ENCODE measurements at places on chromosomes 3 and 15.

DNA sequence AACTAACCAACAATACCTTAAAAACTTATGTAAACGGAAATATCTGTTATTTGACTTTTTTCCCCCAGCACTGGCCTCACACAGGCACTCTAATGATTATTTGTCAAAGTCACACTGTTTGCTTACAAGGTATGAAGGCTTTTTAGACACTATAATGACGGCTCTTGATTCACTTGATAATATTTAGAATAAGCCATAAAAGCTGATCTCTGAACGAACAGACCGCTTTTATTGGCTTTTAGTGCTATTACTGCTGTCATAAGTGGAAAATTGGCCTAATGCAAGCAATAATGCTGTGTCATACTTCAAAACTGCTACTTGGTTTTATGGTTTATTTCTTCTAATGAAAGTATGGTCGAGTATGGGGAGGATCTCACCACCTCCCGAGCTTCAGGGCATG lies 35.1 kb downstream of the MDFIC2 start:
- no peak for DNase-seq

DNA sequence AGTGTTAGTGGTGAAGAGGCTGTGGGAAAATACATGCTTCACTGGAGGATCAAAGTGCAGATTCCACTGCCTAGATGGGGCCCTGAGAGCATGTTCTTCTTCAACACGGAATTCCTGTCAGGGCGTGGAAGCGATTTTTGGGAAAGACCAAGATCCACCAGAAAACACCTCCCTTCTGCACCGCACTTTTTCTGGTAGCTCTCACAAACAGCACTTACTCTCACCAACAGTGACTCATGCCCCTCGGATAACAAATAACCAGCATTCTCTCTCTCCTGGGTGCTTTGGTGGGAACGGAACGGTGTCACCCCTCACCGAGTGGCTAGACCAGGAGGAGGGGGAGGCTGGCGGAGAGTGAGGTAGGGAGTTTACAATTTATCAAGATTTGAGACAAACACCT lies 40.1 kb downstream of the ADAMTSL3 start:
- peak; percentile 53 for DNase-seq

DNA sequence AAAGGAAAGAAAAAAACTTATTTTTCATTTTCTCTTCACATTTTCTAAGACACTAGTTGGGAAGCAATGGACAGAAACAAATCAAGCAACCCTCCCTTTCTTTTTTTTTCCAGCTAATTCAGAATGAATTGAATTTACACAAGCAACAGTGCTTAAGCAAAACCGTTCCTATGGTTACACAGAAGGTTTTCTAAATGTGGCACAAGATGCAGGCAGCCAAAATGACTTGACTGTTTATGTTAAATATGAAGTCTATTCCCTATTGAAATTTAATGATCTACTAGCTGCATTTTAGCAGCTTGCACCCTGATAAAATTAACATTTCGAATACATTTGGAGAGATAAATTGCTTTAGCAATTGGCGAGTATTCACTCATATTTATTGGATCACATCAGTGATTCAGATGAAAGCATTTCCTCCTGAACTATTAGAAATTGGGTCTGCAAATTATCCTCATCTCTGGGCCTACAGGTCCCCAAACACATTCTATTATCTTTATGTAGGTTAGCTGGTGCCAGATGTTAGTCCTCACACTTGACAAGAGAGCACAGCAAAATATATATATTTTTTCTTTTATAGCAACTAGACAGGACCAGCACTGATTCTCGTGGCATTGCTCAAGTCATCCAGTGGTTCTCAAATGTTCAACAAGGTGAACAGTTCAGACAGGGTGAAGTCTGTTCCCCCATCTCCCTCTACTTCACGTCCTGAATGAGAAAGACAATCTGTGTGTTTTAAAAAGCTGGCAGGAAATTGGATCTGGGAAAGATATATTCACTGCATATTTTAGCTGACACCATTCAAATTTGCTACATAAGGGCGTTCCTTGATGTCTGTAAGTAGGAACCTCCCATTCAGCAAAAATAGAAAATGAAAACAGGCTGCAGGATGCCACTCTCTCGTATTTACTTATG lies 463.6 kb upstream of the KCNMB2 start:
- no peak for DNase-seq

DNA sequence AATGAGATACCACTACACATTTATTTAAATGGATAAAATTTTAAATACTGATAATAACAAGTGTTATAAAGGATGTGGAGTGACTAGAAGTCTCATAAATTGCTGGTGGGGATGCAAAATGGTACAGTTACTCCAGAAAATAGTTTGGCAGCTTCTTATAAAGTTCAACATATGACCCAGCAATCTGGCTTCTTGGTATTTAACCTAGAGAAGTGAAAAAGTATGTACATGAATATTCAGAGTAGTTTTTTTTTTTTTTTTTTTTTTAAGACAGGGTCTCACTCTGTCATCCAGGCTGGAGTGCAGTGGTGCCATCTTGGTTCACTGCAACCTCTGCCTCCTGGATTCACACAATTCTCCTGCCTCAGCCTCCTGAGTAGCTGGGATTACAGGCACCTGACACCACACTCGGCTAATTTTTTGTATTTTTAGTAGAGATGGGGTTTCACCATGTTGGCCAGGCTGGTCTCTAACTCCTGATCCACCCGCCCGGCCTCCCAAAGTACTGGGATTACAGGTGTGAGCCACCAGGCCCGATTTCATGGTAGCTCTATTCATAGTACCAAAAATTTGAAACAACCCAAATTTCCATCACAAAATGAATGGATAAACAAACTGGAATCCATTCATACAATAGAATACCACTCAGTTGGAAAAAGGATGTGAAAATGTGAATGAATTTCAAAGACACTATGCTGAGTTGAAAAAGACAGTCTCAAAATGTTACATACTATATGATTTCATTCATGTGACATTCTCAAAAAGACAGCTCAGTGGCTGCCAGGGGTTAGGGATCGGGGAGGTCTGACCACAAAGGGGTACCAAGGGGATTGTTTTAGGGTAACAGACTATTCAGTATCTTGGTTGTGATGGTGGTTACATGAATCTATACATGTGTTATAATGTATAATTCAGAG lies 14.4 kb downstream of the RRP9 start:
- no peak for DNase-seq

- no peak for DNase-seq
These were observed at the start of gene SLC12A8 for GRCh38 chr3:125212509-125213363. Gene SLC12A8 (minus strand): TSS chr3:125212748. CDS start chr3:125211349, 1,399 bp downstream.

GRCh38 chr3:144429719-144430121 lies 458.1 kb downstream of the DIPK2A start:
- DNase-seq: peak; percentile 7

GRCh38 chr15:59051873-59052861 lies 52.8 kb upstream of the CCNB2 start:
- no peak for DNase-seq

DNA sequence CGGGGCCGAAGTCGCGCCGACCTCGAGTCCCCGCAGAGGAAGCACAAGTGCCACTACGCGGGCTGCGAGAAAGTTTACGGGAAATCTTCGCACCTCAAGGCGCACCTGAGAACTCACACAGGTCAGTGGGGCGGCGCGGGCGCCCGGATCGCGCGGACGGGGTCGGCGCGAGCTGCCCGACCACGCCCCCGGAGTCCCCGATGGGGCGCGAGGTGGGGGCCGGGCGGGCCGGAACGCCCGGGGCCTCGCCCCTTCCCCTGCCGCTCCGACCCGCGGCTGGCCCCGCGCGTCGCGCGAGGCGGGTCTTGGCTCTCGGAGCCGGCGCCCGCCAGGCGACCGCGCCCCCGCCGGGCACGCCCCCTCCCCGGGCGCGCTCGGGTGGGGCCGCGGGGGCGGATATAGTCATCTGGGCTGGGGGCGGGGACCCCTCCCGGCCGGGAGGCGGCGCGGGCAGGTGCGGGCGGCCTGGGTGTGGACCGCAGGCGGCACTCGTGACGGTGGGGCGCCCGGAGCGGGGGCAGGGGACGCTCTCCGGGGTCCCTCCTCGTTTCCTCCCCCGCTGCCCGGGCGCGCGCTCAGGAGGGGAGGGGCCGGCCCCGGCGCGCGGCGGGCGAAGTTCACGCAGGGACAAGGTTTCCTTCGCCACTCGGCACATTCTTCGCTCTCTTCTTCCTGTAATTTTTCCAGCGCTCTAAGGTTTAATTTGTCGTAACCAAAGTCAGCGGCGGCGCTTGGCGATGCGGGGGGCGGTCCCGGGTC lies 1.2 kb downstream of the KLF13 start:
- peak; percentile 28 for DNase-seq

DNA sequence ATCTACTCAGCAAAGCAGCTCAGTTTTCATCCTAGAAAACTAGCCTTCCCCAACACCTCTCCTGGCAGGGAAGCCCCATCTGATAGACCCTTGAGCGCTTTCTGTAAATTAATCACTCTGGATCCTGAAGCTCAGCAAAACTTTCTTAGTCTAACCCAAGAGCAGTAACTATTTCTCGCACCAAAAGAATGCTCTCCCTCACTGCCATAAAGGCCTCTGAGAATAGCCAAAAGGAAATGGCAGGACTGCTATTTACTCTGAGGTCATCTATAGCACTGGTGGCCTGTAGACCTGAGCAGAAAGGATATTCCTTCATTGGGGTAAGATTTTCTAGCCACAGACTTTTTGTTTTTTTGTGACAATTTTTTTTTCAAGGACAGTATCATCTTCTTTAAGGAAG lies 345.8 kb upstream of the ADAMTS9 start:
- DNase-seq: no peak

GRCh38 chr3:78809966-78810365 lies 957.8 kb downstream of the ROBO1 start:
- peak; percentile 60 for DNase-seq

GRCh38 chr3:51445544-51446280 lies 54.1 kb downstream of the DCAF1 start:
- DNase-seq: no peak

DNA sequence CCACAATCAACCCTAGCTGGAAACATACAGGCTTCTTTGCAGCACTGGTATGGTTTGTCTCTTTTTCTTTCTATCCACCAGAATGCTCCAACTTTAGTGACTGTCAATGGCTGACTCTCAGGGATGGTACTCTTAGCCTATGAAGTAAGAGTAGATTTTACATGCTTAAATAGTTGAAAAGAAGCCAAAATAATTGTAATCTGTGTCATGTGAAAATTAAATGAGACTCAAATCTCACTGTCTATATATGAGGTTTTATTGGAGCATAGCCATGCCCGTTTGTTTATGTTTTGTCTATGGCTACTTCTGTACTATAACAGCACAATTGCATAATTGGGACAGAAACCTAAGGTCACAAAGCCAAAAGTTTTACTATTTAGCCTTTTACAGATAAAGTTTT lies 29.1 kb upstream of the PDZRN3 start:
- peak; percentile 9 for DNase-seq

GRCh38 chr3:132457286-132457685 lies 40.0 kb downstream of the DNAJC13 start:
- DNase-seq: no peak

- no peak for DNase-seq
These were observed 112.8 kb upstream of the CGNL1 start for GRCh38 chr15:57263520-57263919.

DNA sequence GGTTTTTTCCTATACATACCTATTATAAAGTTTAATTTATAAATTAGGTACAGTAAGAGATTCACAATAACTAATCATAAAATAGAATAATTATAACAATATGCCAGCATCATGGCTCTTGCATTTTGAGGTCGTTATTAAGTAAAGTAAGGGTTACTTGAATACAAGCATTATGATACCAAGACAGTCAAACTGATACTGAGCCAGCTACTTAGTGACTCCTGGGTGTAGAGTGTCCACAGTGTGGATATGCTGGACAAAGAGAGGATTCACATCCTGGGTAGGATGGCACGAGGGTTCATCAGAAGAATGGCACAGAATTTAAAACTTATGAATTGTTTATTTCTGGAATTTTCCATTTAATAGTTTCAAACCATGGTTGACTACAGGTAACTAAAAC lies 157.2 kb upstream of the IL12A start:
- DNase-seq: no peak

DNA sequence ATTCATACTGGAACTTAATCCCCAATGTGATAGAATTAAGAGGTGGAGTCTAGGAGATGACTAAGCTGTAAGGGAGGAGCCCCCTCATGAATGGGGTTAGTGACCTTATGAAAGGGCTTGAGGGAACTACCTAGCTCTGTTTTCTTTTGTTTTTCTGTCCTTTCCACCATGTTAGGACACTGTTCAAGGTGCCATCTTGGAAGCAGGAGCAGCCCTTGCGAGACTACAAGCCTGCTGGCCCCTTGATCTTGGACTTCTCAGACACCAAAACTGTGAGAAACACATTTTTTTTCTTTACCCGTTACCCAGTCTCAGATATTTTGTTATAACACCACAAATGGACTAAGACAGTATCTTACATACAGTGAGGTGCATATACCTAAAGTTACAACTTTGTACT lies 26.5 kb downstream of the GOLGA6A start:
- no peak for DNase-seq

- DNase-seq: peak; percentile 22
These were observed 56.7 kb upstream of the DGKG start for GRCh38 chr3:186418671-186419145.

DNA sequence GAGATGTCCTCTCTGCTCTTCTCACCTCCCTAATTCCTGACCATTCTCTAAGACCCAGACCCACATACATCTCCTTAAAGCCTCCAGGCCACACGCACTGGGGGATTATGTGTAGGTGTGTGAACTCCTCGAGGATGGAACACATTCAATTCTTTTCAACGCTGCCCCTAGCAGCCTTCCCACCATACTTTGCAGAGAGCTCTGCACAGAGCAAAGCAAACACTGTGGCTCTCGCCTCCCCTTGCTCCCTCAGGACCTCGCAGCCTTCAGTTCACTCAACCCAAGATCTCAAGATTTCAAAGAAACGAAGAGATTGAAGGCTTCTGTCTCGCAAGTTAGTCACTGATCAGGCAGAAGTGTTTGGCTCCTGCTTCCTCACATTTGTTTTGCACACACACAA lies 6.0 kb downstream of the ACTC1 start:
- no peak for DNase-seq

DNA sequence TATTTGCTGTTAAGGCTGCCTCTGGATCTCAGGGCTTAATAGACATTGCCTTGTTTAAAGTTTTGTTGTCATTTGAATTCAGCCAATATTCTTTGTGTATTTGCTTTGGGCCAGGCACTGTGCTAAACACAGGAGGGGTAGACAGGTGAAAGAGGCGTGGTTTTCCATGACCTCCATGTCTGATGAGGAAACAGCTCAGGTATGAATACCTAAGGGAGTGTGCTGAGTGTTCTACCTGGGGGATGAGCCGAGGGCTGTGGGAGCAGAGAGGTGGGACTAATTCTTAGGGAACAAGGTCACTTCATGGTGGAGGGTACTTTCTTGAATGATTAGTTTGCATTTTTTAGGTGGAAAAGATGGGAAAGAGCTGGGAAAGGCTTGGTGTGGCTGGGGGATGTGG lies 108.2 kb downstream of the THSD4 start:
- no peak for DNase-seq
